ENCODE measurements at places on chromosomes 1 and 21.
A peak's percentile ranks its signal among the peaks of the same experiment; 100 is the strongest.

- no peak for DNase-seq
Measured at GRCh38 chr1:48203287-48203900, 19.1 kb upstream of the SLC5A9 start.

GRCh38 chr1:31447210-31447609, 34.2 kb downstream of the SERINC2 start:
- no peak for DNase-seq

DNA sequence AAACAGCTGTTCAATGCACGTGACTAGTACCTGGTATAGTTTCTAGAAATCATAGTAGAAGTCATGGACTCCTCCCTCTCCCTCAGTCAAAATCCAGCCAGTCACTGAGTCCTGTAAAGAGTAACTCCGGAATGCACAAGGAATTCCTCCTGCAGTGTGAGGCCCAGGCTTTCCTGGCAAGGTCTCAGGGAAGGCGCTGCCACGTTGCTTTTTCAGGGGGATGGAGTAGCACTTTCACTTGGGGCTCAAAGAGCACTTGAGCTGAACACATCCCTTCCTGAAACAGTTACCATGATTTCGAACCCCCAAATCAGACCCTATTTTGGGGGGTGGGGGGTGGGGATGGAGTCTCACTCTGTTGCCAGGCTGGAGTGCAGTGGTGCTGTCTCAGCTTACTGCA, 26.4 kb upstream of the LRRC8D start:
- no peak for DNase-seq

DNA sequence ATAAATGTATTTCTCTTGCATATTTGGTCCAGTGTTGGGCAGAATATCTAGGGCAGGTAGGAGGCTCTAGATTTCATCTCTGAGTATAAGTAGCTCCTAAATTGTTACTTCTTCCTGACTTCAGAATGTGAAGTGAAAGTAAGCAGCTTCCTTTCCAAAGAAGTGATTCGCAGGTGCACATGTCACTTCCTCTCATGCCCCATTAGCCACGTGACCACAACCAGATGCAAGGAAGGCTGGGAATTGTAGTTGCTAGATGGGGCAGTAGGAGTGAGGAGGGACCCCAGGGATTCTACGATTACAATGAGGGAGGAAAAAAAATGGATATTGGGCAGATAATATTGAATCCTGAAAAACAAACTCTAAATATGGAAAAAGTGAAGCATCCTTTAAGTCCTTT, 113.2 kb upstream of the CYYR1 start:
- no peak for DNase-seq

DNA sequence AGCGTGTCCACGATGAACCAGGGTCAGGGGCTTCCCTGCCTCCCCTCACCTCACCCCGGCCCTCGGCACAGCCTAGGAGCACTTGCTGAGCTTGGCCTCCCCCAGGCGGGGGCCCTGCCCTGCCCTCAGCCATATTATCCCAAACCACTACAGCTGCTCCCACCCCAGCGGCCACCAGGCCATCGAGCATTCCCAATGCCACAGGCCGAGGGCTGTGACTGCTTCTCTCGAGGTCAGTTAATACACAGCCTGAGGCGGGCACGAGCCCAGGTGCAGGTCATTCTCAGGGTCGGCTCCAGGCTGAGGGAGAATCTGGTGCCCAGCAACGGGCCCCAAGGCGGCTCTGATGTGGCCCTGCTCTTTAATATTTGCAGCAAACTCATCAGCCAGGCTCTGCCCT, 8.4 kb upstream of the GPR153 start:
- no peak for DNase-seq

GRCh38 chr21:45152265-45152746, 77.9 kb downstream of the ADARB1 start:
- no peak for DNase-seq

GRCh38 chr1:1920608-1921458, 1.8 kb upstream of the TMEM52 start:
- peak; percentile 17 for DNase-seq

DNA sequence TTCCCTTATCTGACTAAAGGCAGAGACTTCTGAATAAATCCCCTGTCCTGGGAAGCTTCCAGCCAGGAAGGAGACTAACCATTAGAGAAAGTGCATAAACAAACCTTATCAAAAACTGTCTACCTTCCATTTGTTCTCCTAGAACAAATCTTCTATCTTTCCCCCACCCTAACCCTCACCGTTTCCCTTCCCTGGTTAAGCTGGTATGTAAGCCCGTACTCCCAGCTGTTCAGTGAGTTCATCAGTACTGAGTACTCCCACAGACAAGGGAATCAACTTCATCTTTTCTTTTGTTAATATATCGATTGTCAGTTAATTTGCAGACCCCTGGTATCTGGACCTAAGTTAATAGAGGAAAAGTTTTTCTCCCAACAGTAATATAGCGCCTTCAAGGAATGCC, 20.1 kb upstream of the COG2 start:
- no peak for DNase-seq

- no peak for DNase-seq
Measured at GRCh38 chr1:55061706-55062321, 22.5 kb downstream of the PCSK9 start.

- no peak for DNase-seq
Measured at GRCh38 chr1:165034136-165034809, 322.2 kb downstream of the LMX1A start.

- no peak for DNase-seq
Measured at GRCh38 chr1:194698908-194699318, 1512.5 kb upstream of the B3GALT2 start.

DNA sequence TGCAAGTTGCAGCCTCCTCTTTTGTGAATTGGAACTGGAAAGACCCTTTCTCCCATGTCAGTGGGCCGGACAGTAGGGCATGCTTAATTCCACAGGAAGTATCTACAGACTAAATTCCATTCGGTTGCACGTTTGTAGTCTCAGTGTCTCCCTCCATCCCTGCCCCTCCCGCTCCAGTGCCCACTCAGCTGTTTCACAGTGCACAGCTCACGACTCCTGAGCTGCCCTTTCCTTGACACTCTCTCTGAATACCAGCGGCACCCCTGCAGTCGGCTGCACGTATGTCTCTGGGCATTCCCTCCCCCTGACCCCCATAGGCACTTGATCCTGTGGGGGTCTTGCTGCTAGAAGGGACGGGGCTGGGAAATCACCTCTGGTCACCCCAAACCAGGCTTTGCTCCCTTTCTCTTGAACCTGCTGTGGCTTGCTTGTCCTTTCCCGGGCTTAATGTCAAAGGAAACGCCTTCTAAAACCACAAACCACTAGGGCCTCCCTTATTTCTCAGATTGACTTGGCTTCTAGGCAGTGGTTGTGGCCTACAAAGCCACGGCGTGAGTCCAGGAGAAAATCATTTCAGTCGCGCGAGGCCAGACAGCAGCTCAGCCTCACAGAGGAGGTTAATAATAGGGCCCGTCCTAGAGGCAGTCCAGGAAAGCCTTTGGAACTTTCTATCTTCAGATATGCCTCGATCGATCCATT, 365.3 kb upstream of the PROX1 start:
- DNase-seq = no peak

DNA sequence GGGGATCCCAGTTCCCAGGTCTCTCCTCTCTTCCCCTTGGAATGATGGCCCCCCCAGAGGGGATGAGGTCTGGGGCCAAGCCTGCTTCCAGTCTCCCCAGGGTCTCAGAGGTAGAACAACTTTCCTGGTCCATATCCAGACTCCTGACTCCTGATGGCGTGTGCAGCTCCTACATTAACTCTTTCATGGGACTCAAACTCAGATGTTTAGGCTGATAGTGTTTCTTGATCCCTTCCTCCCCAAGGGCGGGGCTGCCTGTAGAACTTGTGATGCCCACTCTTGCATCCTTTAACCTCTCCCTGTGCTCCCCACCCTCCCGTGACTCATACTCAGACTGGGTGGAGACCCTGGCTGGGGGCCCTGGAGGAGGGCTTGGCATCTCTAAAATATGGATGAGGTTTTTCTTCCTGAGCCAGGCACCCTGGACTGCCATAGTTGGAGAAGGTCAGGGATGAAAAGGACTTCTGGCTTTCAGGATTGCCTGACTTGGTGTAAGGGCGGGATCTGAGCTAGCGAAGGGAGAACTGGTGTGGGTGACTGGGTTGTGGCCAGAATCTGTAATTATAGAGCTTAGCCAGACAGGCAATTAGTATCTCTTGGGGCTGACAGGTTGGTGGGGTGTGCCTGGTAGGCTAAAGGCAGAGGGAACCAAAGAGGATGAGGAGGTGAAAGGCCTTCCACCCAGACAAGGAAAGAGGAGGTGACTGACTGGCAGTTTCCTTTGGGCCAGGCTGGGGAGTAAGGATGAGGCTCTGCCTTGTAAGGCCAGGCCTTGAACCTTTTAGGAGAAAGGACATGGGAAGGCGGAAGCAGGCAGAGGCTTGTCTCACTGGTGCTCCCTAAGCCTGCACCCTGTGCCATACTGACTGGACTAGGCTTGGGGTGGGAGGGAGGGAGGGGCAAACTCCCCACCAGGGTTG, 1.5 kb downstream of the ATP8B2 start:
- no peak for DNase-seq

- DNase-seq = peak; percentile 64
Measured at GRCh38 chr1:116724765-116725375, 29.4 kb upstream of the CD2 start.

Measured in mesothelial cell of epicardium (in vitro differentiated cells).